ENCODE measurements at places on chromosomes 13 and 19.

GRCh38 chr13:31174018-31174417 lies 12.3 kb upstream of the HSPH1 start:
- peak; percentile 27 for DNase-seq

DNA sequence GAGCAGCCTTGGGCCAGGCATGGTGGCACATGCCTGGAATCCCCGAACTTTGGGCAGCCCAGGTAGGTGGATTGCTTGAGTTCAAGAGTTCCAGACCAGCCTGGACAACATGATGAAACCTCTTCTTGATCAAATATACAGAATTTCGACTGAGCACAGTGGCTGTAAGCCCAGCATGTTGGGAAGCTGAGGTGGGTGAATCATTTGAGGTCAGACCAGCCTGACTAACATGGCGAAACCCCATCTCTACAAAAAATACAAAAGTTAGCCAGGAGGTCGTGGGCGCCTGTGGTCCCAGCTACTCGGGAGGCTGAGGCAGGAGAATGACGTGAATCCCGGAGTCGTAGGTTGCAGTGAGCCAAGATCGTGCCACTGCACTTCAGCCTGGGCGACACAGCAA lies 8.0 kb upstream of the NLRP7 start:
- no peak for DNase-seq

- no peak for DNase-seq
Measured at GRCh38 chr13:50257646-50258045, 242.4 kb downstream of the KCNRG start.

GRCh38 chr13:113364901-113365582 lies 1.1 kb upstream of the GRTP1 start:
- DNase-seq, result no peak

- peak; percentile 84 for DNase-seq
Measured at GRCh38 chr13:101576455-101576854, 124.0 kb downstream of the ITGBL1 start.

DNA sequence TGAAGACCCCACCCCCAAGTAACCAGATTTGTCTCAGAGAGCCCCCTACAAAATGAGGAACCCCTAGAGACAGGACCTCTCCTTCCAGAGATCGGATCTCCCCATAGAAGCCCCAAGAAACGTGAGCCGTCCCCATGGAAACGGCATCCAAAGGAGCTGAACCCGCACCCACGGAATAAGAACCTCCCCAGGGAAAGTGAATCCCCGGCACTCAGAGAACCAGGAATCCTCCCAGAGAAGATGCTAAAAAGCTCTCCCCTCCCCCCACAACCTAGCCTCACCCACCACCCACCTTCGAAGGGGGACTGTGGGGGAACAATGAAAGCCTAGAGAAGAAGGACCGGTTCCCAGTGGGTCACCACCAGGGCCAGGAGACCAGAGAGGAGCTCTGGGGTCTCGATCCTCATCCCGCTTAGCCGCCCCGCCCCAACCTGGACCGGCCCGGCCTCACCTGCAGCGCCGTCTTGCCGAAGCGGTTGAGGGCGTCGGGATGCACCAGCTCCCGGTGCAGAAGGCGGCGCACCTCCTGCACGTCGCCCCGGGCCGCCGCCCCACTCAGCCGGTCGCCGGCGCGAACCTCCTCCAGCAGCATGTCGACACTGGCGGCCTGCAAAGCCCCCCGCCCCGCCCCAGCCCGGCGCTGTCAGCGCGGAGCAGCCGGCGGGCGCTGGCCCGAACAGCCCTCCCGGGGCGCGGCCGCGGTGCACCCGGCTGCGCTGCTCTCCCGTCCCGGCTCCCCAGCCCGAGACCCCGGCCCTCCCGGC lies 535 bp downstream of the CDKN2D start:
- peak; percentile 35 for DNase-seq

DNA sequence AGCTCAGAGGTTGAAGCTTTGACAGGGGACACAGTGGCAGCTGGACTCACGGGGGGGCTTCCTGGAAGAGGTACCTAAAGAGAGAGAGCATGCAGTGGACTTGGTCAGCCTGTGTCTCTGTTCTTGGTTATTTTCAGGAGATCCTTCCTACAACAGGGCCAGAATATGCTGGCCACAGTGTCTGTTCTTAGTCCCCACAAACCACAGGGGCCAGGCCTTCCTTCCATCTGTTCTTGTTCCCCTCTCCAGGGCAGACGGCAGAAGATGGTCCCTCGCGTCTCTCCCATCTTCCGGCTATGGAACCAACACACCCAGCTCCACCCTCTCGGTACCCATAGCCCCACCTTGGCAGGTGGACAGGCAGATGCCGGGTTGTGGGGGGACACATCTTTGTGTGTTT lies 24.8 kb downstream of the MAST3 start:
- DNase-seq, result no peak

DNA sequence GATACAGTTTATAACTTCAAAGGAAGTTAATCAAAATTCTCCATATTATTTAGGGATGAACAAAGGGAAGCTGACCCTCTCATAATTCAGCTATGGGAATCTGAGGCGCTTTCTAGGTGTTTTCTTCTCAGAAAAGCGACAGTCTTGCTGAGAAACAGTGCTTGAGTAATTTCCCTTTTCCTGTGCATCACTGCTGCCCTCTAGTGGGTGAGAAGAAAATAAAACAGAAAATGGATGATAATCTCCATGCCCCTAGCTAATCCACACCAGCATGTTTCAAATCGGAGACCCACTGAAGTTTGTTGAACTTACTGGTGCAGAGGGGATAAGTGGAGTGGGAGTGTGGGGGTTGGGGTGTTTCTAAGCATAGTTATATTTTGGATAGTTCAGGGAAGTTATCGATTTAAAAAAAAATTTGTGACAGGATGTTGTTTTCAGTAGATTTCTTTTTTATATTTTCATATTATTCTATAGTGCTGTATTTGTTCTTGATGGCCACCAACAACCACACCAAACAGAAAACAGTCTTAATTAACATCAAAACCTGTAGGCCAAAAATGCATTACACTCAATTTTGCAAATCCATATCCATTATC lies 21.4 kb downstream of the LCP1 start:
- peak; percentile 57 for DNase-seq

DNA sequence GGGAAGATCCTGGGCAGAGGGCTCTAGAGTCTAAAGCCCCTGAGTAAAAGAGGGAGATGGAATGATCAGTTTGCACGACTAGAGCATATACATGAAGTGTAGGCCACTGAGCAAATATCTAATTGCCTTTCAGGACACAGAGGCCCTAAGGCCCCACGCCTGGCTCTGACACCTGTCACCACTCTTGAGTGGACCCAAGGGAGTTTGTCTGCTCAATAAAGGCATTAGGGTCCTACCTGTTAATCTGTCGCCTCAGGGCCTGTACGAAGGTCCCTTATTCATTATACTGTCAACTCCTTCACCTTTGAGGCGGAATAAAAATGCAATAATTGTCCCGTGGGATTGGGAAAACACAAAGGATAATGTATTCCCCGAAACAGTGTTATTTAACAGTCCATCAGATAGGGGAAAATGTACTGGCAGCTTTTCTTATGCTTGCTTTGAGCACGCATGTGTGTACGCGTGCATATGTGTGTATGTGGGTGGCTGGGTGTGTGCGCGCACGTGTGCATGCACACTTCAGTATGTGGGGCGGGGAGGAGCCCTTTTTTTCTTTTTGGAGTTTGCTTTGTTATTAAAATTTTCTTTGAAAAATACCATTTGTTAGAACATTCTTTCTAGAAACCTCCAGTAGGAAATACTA lies 161.8 kb upstream of the SERP2 start:
- no peak for DNase-seq

DNA sequence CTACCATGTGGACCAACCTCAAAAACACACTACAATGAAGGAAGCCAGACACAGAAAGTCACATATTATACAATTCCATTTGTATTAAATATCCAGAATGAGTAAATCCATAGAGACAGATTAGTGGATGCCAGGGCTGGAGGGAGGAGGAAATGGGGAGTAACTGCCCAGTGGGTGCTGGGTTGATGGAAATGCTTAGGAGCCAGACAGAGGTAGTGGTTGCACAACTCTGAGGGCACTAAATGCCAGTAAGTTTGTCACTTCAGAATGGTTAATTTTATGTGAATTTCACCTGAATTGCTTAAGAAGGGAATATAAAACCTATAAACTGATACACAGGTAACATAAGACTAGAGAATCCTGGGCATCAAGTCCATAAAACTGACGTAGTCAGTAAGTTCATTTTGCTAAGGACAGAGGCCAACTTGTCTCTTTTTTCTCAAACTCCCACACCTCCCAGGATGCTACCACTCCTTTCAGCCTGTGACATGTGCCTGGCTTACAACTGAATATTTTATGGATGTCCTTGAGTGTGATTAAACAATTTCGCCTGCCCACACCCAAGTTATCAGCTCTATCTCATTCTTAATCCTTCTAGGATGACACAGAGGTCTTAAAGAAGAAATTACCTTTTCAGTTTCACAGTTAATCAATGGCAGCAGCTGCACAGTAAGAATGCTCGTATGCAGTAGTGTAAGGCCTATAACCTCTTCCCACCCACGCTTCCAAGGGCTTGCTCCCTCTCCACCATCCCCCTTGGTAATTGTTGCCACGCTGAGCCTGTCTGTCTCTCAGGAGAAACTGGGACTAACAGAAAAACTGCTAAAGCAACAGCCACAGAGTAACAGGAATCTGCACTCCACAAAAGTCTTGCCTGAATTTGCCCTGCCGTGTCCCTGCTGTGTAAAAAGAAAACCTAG lies 5.9 kb upstream of the MLNR start:
- DNase-seq, result no peak

- no peak for DNase-seq
Measured at GRCh38 chr19:16566161-16566560, 6.1 kb downstream of the SLC35E1 start.

DNA sequence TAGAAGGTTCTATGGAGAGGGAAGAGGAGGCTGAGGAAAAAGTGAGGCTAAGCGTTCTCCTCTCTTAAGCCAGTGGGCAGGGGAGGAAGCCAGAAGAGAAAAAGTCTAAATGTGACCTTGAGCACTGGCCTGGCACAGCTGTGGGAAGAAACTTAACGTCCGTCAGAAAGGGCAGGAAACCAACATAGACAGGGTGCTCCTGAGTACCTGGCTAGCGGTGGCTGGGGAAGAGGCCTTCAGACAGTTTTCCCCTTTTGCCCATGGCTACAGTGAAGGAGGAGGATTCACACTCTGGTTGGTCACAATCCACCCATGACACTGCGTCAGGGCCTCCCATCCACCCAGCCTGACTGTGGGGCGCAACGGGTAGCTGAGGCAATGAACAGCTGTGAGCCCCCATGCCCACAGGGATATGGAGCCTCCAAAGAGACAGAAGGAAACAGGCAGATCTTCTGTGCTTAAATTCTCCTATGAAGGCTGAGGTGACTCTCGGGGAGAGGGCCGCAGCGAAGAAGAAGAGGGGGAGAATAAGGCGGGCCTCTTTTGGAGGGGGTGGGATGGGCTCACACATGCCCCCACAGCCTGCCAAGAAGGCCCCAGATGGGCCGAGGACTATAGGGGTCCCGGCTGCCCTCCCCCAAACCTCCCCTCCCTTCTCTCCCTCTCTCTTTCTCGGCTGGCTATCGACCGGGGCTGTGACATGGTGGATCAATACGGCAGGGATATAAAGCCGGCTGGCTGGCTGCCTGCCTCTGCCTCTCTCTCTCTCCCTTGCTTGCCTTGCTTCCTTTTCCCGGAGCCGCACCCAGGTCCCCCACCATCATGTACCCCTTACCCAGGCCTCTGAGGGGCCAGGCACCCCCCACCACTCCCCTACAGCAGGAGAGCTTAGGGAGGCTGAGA lies 19.8 kb upstream of the POU2F2 start:
- DNase-seq, result no peak

DNA sequence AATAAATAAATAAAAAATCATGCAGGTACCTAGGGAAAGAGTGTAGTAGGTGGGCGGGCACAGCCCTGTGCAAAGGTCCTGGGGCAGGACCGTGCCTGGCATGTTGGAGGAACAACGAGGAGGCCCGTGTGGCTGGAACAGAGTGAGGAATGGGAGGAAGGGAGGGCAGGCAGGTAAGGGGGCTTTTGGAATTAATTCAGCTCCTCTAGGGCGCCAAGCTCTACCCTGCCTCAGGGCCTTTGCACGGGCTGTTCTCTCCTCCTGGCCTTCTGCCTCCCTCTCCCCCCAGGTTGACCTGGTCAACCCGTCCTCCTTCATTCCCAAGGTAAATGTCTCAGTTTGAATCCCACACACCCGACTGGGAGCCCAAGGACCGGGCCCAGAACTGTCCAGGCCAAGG lies 31.1 kb upstream of the SEMA6B start:
- DNase-seq, result no peak

- DNase-seq, result peak; percentile 28
Measured at GRCh38 chr19:926589-927350, 935 bp downstream of the ARID3A start.

DNA sequence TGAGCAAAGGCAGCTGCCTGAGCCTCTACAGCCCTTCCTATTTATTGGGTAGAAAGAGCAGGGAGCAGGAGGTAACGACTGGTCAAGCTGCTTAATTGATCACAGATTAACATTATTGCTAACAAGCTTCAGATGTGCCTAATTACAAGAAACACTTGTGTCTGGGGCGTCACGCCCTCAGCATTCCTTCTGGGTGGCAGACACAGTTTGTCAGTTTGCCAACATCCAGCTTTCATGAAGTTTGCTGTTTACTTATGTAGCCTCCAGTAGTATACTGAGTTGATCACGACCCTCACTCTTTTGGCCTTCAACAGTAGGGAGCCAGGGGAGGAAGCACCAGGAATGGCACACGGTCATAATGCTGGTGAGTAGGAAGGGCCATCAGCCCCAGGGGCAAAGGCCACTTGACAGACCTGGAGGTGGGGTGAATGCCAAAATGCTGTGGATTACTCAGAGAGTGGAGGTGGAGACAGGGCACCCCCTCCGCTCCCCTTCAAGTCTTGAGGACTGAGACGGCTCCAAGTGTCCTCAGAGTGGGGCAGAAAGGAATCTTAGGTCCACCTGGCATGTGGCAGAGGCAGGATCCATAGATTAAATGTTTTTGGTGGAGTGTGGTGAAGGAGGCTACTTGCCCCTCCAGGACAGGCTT lies 34.9 kb upstream of the PSPC1 start:
- no peak for DNase-seq

DNA sequence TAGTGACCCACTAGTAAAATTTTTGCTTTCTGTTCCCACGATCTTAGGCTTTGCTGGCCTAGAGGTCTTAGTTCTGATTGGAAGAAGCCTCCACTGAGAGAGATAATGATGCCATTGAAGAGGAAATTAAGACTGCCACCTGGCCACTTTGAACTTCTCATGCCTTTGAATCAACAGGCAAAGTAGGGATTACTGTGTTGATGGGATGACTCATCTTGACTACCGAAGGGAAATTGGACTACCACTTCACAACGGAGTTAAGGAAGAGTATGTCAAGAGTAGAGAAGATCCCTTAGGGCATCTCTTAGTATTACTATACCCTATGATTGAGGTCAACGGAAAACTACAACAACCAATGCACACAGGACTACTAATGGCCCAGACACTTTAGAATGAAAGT lies 12.7 kb upstream of the FREM2 start:
- DNase-seq, result no peak

GRCh38 chr13:28753208-28753892 lies 34.6 kb upstream of the SLC46A3 start:
- peak; percentile 89 for DNase-seq

DNA sequence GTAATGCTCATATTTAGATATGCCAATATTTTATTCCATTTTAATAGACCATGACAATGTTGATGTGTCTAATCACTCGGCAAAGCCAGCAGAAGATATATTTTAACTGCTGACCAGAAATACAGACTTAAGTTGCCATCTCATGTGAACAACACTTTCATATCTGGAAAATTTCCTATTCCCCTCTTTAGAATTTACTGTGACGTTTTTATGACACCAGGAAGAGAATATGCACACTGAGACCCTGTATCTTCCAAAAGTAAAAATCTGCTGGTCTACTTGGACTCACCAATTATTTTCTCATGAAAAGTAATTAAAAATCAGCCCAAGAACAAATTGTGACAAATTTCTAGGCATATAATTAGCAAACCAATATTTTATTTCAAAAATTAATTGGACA lies 2.1 kb downstream of the PROSER1 start:
- no peak for DNase-seq

All from HCEC 1CT (cell line).